ENCODE measurements at places on chromosomes 2 and 18. TPM values are rescaled to one million over a fixed set of nuclear protein-coding genes. Genes with fewer than 3 reads are reported as not detected.

The ACKR3 gene
- total RNA-seq, result 9.1 TPM

The PDCD1 gene
- 1.8 TPM for total RNA-seq

DNA sequence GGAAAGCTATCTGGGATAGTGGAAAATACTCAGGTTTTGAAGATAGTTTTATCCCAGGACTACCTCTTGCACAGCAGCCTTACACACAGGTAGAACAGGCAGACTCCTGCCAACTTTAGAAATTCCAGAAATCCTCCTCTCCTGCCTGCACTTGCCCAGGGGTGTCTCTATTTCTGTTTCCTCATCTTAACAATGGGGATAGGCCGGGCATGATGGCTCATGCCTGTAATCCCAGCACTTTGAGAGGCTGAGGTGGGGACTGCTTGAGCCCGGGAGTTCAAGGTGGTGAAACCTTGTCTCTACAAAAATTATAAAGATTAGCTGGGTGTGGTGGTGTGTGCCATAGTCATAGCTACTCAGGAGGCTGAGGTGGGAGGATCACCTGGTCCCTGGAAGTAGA is 117.0 kb upstream of the ARL5A start:
- peaks cover 23% of the 10 kb centered on the region for H3K4me1 ChIP-seq
- no peak overlapping the region for H3K27ac ChIP-seq
- no peak overlapping the region for H3K4me3 ChIP-seq

- no peak overlapping the region for H3K4me3 ChIP-seq
- no peaks in the 10 kb centered on the region for H3K4me1 ChIP-seq
- no peak for DNase-seq
- H3K36me3 ChIP-seq, result no peaks in the 10 kb centered on the region
Measured at GRCh38 chr18:47800248-47800647, 130.2 kb downstream of the SMAD2 start.

All from upper lobe of right lung (tissue), 1 donor.